Chondrocyte (in vitro differentiated cells): ENCODE measurements at places on chromosomes 3 and 15. TPM values are rescaled to one million over a fixed set of nuclear protein-coding genes. Genes with fewer than 3 reads are reported as not detected.

DNA sequence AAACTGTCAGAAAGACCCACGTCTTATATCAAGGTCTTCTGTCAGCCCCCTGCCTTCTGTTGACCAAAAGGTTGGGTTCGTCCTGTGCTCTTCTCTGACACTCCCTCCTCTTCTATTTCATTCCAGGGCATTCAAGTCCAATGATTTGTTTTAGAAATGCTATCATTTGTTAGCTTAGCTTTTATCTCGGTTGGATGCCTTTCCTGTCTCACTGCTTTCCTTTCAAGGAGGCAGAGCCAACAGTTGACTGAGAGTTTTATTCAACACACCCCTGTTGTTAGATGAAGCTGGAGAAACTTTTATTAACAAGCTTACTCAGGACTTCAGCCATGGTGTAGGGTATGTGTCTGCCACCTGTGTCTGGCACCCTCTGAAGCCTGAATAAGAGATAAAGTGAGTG, 112.0 kb upstream of the SLC7A14 start:
- H3K4me3 ChIP-seq, result no peak overlapping the region
- H3K36me3 ChIP-seq, result no peaks in the 10 kb centered on the region
- H3K27ac ChIP-seq, result no peak overlapping the region
- DNase-seq, result no peak

- H3K27me3 ChIP-seq, result no peaks in the 10 kb centered on the region
- peaks cover 53% of the 10 kb centered on the region for H3K4me1 ChIP-seq
- DNase-seq, result no peak
- H3K36me3 ChIP-seq, result no peaks in the 10 kb centered on the region
- H3K4me3 ChIP-seq, result no peak overlapping the region
These were observed 64.2 kb downstream of the WWTR1 start for GRCh38 chr3:149593418-149594160.

- peaks cover 7% of the 10 kb centered on the region for H3K27me3 ChIP-seq
- DNase-seq, result no peak
- H3K4me1 ChIP-seq, result peaks cover 14% of the 10 kb centered on the region
These were observed 6.5 kb upstream of the TNK2 start for GRCh38 chr3:195914648-195915473.

GRCh38 chr15:89680282-89680873, 1.2 kb upstream of the PLIN1 start:
- no peak for DNase-seq
- H3K4me1 ChIP-seq, result peaks cover 20% of the 10 kb centered on the region
- peaks cover 6% of the 10 kb centered on the region for H3K36me3 ChIP-seq

DNA sequence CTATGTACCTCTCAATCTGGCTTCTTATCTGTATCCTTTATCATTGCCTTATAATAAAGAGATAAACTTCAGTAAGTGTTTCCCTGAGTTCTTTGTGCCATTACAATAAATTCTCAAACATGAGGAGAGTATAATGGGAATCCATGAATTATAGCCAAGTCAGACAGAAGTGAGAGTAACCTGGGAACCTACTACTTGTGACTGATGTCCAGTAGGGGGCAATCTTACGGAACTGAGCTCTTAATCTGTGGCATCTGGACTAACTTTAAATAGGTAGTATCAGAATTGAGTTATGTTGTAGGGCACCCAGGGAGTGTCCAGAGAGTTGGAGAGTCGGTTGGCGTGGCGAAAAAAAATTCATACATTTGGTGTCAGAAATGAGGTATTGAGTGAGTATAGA, 542.6 kb downstream of the ZBBX start:
- DNase-seq, result no peak
- H3K36me3 ChIP-seq, result no peaks in the 10 kb centered on the region
- no peaks in the 10 kb centered on the region for H3K4me1 ChIP-seq
- no peak overlapping the region for H3K4me3 ChIP-seq
- peaks cover 2% of the 10 kb centered on the region for H3K27me3 ChIP-seq

DNA sequence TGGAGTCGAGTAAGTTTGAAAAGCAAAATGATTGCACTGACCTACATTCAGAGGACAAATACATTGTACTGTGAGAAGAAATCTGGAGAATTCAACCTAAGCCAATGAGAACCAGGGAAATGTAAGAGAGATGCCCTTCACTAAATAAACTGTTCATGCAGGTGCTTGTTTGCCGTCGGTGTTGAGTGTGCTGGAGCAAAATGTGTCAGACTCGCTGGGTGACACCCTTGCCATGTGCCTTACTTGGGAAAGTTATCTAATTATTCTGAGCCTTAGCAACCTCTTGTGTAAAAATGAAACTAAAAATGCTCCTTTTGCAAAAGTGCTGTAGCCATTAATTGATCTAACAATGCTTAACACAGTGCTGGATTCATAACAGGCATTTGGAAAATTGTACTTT, 140.4 kb downstream of the GABRB3 start:
- no peak overlapping the region for H3K27ac ChIP-seq
- H3K4me3 ChIP-seq, result no peak overlapping the region
- H3K4me1 ChIP-seq, result peaks cover 3% of the 10 kb centered on the region

- peak overlapping the region; percentile 94 for H3K4me3 ChIP-seq
- no peaks in the 10 kb centered on the region for H3K27me3 ChIP-seq
- peaks cover 27% of the 10 kb centered on the region for H3K4me1 ChIP-seq
- peak overlapping the region; percentile 92 for H3K27ac ChIP-seq
These were observed 1.1 kb downstream of the SLC35G2 start for GRCh38 chr3:136819731-136820679.

DNA sequence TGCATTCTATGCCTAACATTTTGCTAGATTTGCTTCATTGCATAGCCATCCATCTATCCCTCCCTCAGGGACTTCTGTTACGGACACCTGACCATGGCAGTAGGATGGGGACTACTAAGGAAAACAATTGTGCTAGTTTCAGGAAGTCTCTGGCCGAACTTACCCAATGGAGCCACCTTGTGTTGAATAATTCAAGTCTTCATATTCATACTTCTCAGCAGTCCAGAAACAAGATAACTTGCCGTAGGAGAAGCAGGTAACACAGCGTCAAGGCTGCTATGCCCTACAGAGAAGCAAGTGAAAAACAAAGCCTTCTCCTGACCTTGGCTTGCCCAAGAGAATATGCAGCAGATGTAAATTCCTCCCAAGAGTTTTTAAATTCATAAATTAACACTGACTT, 685.3 kb downstream of the GRM7 start:
- H3K4me1 ChIP-seq, result peaks cover 5% of the 10 kb centered on the region
- DNase-seq, result no peak
- no peak overlapping the region for H3K4me3 ChIP-seq
- H3K27ac ChIP-seq, result no peak overlapping the region

GRCh38 chr3:48215466-48215865, 7.8 kb upstream of the CAMP start:
- no peaks in the 10 kb centered on the region for H3K36me3 ChIP-seq
- peak overlapping the region; percentile 13 for H3K27ac ChIP-seq
- peaks cover 7% of the 10 kb centered on the region for H3K4me1 ChIP-seq
- H3K27me3 ChIP-seq, result no peaks in the 10 kb centered on the region
- DNase-seq, result no peak

GRCh38 chr3:175713268-175713667, 854.1 kb downstream of the NAALADL2 start:
- peaks cover 22% of the 10 kb centered on the region for H3K4me1 ChIP-seq
- no peak for DNase-seq

- DNase-seq, result no peak
- peaks cover 41% of the 10 kb centered on the region for H3K36me3 ChIP-seq
- H3K27ac ChIP-seq, result no peak overlapping the region
- no peak overlapping the region for H3K4me3 ChIP-seq
- H3K4me1 ChIP-seq, result peaks cover 27% of the 10 kb centered on the region
- H3K27me3 ChIP-seq, result no peaks in the 10 kb centered on the region
These were observed 24.5 kb downstream of the PLXNB1 start for GRCh38 chr3:48405343-48405881.

- peaks cover 1% of the 10 kb centered on the region for H3K36me3 ChIP-seq
- H3K4me3 ChIP-seq, result peak overlapping the region; percentile 91
- H3K4me1 ChIP-seq, result peaks cover 27% of the 10 kb centered on the region
These were observed 759 bp upstream of the ARID3B start for GRCh38 chr15:74540161-74540760.

GRCh38 chr3:54916732-54917131, 11.1 kb downstream of the LRTM1 start:
- no peaks in the 10 kb centered on the region for H3K27me3 ChIP-seq
- peaks cover 24% of the 10 kb centered on the region for H3K4me1 ChIP-seq
- H3K27ac ChIP-seq, result no peak overlapping the region
- no peak for DNase-seq

IL17RD gene
- 5.1 to 6.3 TPM (median 6.1 TPM) in 3 replicates for total RNA-seq

LRRIQ4 gene
- total RNA-seq, result not detected in 3 replicates

CA12 gene
- 6.7 to 7.9 TPM (median 6.9 TPM) in 3 replicates for total RNA-seq

KNG1 gene
- total RNA-seq, result not detected in 3 replicates
